ENCODE measurements at places on chromosomes 2 and 18.

- no peak for DNase-seq
Measured at GRCh38 chr2:95313296-95314131, 16.4 kb downstream of the KCNIP3 start.

- DNase-seq: peak; percentile 92
Measured at GRCh38 chr2:216316743-216317142, 55.5 kb downstream of the MARCHF4 start.

GRCh38 chr2:149808556-149808955 lies 221.0 kb upstream of the MMADHC start:
- DNase-seq: no peak

GRCh38 chr2:14322306-14322705 lies 310.2 kb upstream of the LRATD1 start:
- DNase-seq: no peak

DNA sequence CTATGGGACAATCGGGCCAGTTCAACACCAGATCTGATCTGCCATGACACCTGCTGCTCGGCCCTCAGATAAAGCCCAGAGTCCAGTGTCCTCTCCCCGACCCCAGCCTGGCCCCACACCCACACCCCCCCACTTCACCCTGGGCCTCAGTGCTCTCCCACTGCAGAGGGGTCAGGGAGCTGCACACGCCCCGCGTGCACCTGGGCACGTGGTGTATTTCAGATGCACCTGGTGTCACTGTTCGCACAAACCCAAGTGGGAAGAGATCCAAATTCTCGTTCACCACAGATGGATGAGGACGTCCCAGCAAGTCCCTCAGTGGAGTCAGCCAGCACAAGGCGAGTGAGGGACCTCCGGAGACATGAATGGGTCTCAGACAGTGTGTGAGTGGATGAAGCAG lies 161.3 kb downstream of the RTP5 start:
- DNase-seq: no peak

Data from fibroblast of skin of back (primary cell).